ENCODE measurements at places on chromosomes 3 and 15.

DNA sequence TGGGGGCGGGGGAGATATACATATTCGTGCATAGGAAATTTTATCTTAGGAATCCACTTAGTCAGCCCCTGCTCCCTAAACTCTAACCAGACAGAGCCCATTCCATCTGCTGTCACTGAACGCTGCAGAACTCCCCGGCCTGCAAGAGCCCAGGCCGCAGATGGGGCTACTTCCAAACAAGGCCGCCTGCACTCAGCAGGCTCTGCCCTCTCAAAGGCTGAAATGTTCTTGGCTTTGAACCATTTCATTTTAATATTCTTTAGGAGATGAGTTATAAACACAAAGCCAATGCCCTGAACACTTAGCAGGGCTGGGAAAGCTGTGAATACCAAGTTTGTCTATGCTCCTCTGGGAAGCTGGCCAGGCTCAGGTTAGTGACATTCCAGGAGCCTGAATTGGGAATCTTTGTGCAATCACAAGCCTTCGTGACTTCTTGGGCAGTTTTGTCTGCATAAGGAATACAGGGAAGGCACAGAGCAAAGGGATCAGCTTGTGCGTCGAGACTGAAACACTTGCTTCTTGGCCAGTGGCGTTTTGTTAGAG lies 65.0 kb downstream of the SYNM start:
- DNase-seq = no peak

DNA sequence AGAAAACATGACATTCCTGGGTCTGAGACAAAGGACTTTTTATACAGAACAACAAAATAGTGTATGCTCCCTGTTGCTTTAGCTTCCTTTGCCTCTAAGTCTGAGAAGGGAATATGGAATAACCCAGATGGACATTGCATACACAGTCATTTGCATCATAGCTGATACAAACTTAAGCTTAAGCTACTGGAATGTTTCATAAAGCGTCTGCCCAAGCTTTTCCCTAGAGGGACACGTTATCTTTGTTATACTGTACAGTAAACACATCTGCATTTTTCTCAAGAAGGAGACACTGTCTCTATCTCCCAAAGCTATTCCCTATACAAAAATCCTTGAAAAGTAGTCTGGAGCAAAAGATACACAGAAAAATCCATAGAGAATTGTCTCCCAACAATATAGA lies 775.0 kb downstream of the DIPK2A start:
- DNase-seq = no peak

DNA sequence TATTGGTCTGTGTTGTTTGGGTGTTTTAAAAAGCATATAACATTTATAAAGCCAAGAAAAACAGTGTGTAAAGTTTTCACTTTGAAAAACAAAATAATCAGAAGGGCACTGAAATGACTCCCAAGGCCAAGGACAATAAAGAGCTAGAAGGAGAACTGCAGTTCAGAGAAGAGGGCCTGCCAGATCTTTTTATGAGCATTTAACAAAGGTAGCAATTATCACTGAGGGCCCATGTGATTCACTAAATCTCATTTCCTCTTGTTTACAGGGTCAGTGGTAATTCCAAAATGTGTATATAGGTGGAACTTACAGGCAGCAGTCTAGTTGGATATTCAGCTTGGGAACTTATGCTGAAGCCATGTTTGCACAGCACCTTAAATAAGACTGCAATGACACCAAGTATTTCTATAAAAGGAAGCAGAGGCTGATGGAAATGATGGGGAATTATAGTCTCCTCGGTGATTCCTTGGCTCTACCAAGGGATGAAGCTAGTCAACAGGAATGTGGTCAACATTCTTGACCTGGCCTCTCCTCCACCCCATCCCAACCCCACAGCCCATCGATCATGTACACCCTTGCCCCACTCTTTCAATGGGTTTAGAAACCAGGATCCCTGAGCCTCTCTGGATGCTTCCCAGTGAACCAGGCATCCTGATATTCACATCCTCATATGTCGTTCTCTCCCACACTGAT lies 54.4 kb upstream of the THUMPD3 start:
- no peak for DNase-seq

GRCh38 chr15:101121511-101122090 lies 130.2 kb downstream of the CHSY1 start:
- DNase-seq = no peak

DNA sequence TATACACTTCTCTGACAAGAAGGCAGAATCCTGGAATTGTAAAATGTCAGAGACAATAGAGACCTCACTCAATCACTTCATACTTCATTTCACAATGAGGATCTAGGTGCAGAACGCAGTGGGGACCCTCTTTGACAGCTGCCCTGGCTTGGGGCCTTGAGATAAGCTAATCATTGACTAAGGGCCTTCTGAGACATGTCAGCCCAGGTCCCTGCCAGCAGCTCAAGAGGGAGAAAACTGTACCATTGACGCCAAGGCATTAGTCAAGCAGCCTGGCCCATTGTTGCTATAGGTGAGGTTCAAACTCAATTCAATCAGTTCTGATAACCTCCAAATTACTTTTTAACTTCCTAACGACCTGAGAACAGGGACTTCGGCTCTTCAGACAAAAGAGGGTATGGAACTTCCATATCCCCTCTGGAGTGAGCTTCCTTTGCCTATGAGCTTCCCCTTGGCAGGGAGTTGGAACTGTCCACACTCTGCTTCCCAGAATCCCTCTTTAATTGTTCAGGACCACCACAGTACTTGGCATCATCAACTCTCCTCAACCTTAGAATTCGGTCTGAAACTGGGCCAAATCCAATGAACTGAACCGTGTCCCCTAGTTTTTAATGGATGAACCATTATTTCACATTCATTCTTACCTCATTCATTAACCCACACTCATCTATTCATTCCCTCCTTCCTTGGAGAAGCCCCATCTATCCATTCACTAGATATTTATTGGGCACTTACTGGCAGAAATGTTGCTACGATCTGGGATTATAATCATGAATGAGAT lies 1.5 kb upstream of the CYP8B1 start:
- DNase-seq = no peak

DNA sequence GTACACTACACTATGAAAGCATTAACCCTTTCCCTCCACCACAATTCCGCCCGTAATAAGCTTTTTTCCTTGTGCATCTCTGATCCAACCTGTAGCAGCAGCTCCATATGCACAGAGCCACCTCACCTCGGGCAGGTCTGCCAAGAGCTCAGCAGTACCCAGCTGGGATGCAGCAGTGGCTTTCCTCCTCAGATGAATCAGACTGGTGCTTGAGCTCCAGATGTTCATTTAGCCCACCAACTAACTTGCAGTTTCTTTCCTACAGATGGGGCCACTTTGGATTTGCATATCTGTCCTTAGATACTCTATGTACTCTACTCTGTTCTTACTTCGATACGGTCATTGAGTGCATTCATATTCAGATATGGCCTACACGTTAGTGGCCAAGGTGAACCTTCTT lies 14.8 kb upstream of the FSIP1 start:
- no peak for DNase-seq

DNA sequence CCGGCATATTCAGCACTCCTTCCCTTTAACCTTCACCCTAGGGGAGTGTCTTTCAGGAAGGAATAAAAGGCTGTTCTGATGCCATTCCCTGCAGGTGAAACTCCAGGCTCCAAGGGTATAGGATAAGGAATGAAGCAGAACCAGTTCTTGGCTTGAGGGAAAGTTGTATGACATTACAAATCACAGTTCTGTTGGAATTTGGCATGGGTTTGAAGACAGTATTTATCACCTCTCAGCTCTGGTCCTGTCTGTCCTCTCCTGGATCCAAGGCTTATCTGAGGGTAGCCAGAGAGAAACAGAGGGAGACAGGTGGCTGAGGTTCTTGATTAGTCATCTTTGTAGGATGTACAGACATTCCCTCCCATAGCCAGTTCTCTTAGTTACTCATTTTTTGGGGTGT lies 37.1 kb downstream of the RAB11A start:
- no peak for DNase-seq

- no peak for DNase-seq
Measured at GRCh38 chr3:128296469-128297251, 143.4 kb downstream of the EEFSEC start.

DNA sequence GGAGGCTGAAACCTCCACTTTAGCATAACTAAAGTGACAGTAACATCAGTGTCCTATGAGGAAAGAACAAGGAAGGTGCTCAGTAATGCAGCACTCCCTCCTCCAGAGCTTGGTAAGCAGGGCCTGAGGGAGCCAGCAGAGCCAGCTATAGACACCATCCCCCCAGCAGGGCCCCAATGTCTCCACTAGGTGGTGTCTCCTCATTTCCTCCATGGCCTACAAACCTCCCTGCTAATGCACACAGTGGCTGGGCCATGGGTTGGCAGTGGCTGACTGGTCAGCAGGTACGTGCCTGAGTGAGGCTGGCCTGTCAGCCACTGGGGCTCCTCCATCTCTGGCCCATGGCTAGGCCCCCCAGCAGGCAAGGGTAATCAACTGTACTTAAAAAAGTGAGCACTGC lies 13.6 kb downstream of the MRPS25 start:
- no peak for DNase-seq

GRCh38 chr3:60844256-60844655 lies 407.0 kb downstream of the FHIT start:
- no peak for DNase-seq

GRCh38 chr3:73215281-73215680 lies 153.8 kb downstream of the EBLN2 start:
- no peak for DNase-seq

DNA sequence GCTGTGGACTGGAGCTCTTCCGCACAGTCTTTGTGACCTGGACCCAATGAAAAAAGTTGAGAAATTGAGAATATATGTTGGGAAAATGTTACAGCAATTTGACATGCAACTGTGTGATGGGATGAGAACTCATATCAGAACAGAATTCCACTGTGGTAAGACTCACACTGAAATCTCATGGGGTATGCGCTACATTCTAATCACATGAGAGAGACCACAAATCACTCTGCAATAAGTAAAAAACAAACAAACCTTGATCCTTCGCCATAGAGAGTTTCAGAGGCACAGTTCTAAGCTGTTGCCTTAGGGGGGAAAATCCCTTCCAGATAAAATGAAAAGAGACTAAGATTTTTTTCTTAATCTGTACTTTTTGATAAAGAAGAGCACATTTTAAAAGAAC lies 37.3 kb downstream of the LMCD1 start:
- no peak for DNase-seq

DNA sequence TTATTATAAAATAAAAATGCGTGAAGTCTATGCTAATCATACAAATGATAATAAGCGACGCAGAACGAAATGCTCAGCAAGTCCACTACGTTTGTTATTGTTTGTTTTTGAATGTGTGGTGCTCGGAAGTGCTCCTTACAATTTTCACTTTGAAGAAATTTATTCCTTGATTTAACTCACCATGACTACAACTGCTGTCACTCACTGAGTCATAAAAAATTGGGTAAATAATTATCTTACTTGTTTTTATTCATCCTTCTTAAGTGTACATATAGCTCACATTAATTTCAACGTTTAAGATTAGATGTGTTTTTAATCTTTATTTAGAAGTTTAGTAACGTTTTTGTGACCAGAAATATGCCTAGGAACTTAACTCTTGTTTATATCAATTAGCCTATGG lies 66.7 kb upstream of the NANOGP8 start:
- no peak for DNase-seq
